ENCODE measurements at places on chromosomes 6 and 20.
A peak's percentile ranks its signal among the peaks of the same experiment; 100 is the strongest.

DNA sequence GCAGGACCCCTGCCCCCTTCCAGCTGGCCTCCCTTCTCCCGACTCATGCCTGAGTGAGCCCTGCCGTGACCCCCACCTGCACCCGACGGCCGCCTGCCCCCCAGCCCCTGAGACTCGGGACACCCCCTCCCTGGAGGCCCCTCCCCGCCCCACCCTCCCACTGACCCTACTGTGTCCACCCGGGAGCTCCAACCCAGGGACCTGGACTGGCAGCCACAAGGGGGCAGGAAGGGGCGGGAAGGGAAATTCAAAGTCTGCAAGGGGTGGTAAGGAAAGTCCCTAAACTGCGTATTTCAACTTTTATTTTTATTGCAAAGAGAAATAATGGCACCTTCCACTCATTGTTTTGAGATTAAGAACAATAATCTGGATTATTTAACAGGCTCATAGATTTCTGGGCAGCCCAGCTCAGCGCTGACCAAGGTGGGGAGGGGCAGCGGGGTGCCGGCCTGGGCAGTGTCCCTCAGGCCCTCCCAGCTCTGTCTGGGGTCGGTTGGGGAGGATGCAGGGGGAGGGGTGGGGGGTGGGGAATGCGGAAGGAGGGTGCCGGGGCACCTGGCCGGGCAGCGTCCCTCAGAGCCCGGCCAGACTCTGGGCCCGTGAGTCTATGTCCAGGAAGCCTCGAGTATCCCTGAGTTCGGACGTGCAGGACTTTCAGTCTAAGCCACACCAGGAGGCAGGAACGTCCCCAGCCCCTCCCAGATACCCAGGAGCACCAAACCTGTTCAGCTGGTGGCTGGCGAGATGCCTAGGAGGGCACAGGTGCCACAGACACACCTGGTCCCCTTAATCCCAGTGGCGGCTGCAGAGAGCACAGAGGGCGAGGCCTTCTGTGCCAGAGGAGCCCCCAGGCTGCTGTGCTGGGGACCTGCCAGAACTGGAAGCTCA lies 1.3 kb upstream of the PTK6 start:
- peak; percentile 45 for DNase-seq

DNA sequence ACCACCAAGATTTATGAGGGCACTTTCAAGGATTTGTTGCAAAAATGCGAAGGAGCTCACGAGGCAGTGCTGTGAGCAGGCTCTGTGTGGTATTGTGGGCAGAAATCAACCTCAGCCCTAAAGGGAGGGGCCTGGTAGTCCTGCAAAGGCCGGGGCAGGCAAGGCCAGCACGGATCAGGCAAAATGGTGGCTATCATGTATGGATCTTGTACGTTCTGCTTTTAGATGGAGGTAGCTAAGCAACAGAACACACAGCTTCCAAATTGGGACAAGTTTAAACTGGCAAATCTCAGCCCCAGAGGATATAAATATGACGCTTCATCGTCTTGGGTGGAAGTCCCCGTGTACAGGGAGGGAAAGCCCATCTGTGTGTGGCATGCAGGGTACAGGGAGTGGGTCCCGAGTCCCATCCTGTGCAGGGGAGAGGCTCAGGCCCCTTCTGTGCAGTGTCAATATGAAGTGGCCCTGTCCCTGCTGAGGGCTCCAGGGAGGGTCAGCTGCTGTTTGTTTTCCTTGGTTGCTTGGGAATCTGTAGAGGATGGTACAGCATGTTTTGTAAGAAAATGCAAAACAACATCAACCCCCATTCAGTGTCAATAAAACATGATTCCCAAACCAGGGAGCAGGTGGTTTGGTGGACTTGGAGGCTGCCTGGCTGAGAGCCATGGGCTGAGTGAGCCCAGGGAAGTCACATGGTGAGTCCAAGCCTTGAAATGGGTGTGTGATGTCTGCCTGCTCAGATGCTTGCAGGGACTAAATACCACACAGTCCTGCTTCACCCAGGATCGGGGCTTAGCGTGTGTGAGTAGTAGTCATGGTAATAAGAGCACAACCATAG lies 113.0 kb downstream of the SYCP2 start:
- no peak for DNase-seq

DNA sequence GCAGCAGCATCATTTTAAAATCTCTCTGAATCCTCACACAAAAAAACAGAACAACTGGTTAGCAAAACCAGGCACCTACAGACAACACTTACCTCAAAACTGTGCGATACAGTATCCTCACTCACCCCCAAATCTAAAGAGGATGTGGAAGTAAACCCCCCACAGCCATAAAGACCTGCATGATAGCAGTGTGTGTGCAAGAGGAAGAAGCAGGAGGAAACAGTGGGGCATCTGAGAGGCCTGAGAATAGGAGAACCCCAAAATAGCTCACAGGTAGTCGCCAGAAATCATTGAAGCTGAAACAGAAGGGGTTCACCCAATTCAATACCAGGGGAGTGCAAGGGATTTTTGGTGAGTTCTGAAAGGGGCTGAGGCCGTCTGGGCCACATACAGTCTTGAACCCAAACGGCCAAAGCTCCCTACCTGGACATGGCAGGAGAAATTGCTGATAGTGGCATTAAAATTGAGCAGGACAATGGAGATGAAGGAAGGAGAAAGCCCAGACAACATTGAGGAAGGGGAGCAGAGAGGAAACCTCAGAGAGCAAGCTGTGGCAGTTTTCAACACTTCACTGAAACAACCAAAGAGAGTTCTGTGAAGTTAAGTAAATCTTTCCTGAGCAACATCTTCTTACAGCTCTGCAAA lies 129.7 kb downstream of the FIG4 start:
- DNase-seq = no peak

- no peak for DNase-seq
Observed at GRCh38 chr6:20571261-20571660, 37.0 kb downstream of the CDKAL1 start.

- no peak for DNase-seq
Observed at GRCh38 chr20:54228841-54229240, 21.0 kb downstream of the PFDN4 start.

DNA sequence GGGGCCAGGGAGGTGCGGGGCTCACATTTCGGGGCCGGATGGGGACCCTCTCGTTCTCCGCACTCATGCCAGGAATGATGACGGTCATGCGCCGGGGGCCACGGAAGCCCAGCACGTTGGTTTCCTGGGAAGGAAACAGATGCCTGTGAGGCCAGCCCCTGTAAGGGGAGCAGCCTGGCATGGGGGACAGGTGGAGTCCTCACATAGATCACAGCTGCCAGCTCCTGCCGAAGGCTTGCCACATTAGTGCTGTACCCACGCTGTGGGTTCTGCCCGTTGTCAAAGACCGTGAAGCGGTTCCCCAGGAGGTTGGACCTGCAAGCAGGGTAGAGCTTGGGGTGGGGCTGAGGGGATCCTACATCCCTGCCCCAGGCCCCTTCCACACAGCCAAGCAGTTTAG lies 6.7 kb upstream of the TEAD3 start:
- DNase-seq = no peak

GRCh38 chr6:83757021-83757420 lies 48.1 kb upstream of the SNAP91 start:
- DNase-seq = no peak

- DNase-seq = no peak
Observed at GRCh38 chr6:154404791-154405400, 48.3 kb upstream of the IPCEF1 start.

DNA sequence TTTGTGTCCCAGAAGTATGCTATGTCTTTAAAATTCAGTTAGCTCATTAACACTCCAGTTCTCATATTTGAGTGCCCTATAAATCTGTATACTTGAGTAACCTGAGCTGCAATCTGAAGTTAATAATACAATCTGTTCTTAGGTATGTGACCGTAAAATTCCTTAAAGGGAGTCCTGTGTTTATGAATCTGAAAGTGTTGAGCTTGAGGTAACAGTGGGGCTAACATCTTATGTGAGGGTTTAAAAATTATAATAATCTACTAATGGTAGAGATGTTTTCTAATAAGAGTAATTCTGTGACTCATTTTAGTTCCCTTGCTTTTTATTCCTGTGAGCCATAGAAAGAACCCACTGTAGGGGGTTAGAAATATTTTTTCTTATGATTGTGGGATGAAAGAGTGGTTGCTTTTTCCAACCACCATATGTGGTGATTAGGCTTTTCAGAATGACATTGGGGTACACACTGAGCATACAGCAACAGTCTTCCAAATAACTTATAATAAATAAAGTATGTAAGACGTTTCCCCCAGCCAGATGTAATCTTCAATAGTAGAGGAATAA lies 121.2 kb downstream of the BCKDHB start:
- no peak for DNase-seq

GRCh38 chr6:170420283-170420682 lies 113.7 kb downstream of the FAM120B start:
- no peak for DNase-seq

DNA sequence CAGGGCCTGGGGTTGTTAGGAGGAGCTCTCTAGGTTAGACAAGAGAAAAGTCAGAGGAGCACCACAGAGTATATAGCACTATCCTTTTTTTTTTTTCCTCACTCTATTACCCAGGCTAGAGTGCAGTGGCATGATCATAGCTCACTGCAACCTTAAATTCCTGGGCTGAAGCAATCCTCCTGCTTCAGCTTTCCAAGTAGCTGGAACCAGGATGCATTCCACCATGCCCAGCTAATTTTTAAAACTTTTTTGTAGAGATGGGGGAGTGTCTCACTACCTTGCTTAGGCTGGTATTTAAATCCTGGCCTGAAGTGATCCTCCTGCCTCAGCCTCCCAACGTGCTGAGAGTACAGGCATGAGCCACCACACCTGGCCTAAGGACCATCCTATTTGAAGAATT lies 19.3 kb upstream of the AKIRIN2 start:
- DNase-seq = no peak

DNA sequence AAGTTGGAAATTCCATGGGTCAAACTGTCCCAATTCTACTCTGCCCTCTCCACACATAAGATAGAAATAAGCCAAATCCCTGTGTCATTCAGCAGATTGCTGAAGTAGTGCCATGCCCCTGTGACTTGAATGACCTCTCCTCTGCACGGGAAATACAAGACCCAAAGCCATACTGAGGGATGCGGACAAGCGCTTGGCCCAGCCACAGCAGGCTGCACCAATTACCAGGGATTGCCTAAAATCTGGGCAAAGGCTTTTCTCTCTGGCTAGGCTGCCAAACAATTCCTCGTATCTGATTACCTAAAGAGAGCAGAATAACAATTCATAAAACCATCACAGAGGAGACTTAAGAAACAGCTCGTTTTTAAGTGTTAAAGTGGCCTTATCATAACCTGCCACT lies 421.8 kb upstream of the JARID2 start:
- no peak for DNase-seq

DNA sequence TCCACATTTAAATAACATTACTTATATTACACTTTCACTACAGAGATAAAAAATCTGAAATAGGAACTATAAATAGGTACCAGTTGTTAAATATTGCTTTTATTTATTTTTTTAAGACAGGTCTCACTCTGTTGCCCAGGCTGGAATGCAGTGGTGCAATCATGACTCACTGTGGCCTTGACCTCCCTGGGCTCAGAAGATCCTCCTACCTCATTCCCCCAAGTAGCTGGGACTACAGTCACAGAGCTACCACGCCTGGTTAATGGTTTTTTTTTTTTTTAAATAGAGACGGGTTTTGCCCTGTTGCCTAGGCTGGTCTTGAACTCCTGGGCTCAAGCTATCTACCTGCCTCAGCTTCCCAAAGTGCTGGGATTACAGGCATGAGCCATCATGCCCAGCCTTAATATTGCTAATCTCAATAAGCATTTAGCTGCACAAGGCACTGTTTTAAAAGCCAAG lies 17.3 kb downstream of the EEF1E1 start:
- no peak for DNase-seq

DNA sequence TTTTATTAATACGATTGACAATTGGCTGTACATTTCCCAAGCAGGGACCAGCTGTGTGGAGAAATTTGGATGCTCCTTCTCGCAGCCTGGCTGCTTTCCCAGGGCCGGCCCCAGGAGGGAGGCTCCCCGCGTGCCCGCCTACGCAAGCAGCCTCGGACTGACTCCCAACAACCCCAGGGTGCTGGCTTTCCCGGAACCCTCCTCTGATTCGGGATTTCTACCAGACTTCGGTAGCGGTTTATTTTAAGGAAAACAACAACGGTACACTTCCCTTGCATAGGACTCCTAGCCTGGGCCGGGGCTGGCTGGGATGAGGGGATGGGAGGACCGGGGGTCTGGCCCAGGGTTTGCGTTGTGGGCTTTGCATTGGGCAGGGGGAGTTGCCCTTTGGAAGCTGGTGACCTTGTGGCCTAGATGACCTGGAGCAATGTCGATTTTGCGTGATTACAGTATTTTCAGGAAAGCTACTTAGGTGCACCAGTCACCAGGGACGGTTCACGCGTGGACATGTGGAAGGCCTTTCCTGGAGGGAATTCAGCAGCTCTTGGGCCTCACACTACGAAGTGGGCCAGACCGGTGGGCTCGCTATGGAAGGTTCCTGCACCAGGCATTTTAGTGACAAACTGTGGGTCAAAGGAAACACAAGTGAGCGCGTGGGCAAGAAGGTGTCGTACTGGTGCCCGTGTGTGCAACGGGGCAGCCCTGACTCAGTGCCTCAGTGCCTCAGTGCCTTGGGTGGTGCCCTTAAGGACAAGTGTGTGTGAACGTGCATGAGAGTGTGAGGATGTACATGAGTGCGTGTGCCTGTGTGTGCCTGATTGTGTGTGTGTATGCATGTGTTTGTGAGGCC lies 20.7 kb upstream of the PHACTR3 start:
- DNase-seq = no peak

- DNase-seq = no peak
Observed at GRCh38 chr6:79802657-79803300, 144.6 kb downstream of the ELOVL4 start.

DNA sequence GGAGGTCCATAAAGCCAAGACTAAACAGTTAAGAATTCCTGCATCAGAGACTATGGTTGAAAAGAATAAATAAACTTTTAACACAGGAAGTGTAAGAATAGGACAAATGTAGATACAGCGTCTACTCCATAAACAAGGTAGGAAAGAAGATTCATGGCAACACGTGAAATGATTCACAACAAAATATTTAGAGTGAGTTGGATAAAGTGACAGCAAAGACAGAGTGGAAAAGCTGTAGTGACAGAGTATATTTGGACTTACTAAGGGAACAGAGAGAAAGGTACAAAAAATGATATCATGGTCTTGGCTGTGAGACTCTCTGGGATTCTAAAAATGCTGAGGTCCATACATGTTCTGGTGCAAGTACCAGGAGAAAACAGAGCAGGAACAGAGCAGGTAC lies 21.9 kb upstream of the KIAA0408 start:
- DNase-seq = no peak

GRCh38 chr20:10805764-10806163 lies 132.0 kb upstream of the JAG1 start:
- no peak for DNase-seq

DNA sequence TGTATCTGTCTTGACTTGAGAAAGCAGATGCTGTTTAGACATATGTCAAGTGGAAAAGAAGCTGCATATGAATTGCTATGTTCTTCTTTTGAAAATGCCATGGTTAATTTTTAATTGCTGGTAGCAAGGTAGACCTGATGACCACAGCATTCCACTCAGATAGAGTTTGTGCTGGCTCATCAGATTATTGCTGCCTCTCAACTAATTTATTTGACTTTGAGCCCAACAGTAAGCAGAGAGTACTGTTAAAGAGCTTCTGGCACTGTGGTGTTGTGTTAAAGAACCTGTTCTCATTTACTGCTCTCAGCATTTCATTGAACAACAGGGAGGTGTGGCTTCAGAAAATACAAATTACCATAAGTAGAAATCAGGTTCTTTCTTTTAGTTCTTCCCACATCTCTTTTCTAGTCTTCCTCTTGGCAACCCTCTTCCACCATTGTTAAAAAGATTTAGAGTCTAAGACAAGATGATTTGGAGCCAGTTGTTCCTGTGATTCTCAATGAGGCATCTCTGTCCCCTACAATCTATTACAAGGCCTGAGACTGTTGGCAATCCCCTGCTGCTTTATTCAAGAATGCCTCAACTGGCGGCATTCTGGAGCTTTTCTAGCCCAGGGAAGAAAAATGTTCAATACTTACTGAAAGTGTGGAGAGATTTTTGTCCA lies 967.6 kb upstream of the GJE1 start:
- DNase-seq = no peak
